Smooth muscle cell of the brain vasculature (primary cell): ENCODE measurements at places on chromosomes 5 and 9.

DNA sequence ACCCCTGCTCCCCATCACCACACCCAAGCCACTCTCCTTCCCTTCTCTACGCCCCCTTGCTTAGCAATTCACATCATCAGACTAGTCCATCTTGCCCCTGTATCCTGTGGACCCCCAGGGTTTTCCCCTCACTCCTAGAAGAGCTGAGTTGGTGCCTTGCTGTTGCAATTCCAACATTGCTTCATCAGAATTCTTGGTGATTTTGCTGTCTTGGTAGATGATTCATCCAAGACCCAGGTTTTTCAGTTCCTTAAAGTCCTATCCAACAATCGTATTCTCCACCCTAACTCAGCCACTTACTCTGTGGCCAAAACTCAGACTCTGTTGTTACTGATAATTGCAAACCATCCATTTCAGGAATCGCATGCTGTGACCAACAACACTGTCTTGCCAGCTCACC lies 21.4 kb upstream of the CCNJL start:
- DNase-seq, result no peak

- DNase-seq, result no peak
These were observed 159.8 kb downstream of the ZSWIM6 start for GRCh38 chr5:61491861-61492260.

- DNase-seq, result no peak
These were observed 522.2 kb downstream of the CSNK1G3 start for GRCh38 chr5:124034083-124034700.

DNA sequence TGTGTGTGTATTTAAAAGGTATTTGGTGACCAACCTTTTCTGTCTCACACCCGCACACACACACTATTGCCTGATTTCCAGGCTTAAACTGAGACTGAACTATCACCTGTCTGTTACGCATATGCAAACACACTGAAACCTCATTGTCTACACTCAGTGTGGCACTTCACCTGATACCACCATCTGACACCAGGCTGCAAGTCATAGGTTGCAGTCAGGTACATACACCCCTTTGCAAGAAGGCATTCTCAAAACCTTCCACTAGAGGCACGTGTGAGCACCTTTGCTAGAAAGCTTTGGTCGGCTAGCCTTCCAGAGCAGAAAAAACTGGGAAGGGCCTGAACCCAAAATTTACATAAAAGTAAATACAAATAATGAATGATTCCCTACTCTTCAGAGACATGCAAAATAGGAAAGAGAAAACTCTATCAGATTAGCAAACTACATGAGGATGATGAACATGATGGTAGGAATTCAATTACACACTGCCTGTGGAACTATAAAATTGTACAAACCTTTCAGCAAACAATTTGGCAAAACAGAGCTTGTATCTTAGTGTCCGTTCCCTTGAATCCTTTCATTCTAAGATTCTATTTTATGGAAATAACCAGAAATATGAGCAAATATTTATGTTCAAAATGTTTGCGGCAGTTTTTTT lies 5.9 kb upstream of the FOXD1 start:
- DNase-seq, result no peak

GRCh38 chr9:31005086-31005665 lies 1379.3 kb upstream of the ACO1 start:
- no peak for DNase-seq
